Head of caudate nucleus (tissue), 42 donors: ENCODE measurements at places on chromosomes 5 and 9.

DNA sequence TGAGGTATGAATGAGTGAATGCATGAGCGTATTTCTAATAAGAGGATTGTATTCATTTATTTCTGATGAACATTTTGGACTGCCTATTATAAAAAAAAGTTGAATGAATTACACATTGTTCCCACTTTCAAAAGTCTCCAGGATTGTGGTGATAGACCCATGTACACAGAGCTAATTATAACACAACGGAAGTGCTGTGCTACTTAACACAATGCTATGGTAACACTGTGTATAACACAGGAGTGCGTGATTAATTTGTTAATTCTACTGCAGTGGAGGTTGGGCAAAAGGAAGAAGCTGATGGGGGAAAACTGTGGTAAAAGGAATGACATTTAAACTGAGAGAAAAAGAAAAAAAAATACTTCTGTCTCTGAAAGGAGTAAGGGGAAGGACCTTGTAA, 147.8 kb upstream of the MEF2C start:
- DNase-seq, result no peak

- DNase-seq, result no peak
These were observed 35.3 kb downstream of the NDFIP1 start for GRCh38 chr5:142143878-142144277.

DNA sequence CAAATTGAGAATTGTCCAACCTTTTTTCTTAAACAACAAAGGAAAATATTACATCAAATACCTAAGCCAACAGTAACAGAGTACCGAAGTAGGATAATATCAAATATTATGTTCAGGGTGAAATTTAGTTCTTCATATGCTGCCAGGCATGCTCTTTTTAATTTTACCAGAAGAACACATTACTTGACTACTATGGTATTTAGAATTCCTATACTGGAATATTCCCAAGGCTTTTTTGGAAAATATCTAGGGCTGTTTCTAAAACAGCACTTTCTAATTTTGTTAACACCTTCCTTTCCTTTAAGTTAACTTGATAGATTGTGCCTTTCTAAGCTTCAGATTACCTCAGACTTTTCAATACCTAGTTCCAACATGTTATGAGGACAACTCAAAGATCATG, 48.7 kb downstream of the MARCHF3 start:
- DNase-seq, result no peak

GRCh38 chr9:71582347-71582746, 186.0 kb downstream of the CEMIP2 start:
- no peak for DNase-seq

GRCh38 chr5:5531371-5531770, 108.9 kb downstream of the ICE1 start:
- DNase-seq, result no peak
